ENCODE measurements at places on chromosomes 1 and 21.

- DNase-seq, result peak; percentile 72
These were observed 3.2 kb downstream of the LRRC42 start for GRCh38 chr1:53949023-53949990.

DNA sequence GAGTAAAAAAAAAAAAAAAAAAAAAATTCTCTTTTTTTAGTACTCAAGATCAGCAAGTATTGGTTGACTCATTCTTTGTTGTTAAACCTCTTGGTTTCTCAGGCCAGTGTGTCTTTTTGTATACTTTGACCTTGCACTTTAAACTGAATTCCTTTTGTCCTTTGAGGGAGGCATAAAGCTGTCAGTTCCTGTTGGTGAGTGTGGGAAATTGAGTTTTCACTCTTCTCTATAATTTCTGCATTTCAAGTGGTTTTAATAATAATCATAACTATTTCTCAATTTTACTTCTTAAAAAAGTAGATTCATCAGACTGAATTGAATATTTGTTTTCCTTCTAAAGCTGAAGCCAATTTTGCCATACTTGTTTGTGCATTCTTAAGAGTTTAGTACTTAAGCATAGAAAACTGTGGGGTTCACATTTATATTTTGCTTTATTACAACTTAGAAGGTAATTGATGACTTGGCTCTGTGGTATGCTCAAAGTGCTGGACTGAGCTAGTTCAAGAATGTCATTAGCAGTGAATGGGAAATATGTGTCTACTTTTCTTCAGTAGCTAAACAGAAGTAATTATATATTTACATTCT is 43.4 kb downstream of the ITSN1 start:
- no peak for DNase-seq

- DNase-seq, result no peak
These were observed 342.0 kb downstream of the VAV3 start for GRCh38 chr1:107622966-107623365.

- no peak for DNase-seq
These were observed 43.0 kb downstream of the WDR4 start for GRCh38 chr21:42836402-42836666.

- no peak for DNase-seq
These were observed 100.7 kb upstream of the PDE4B start for GRCh38 chr1:65691972-65692371.
